ENCODE measurements at places on chromosomes 5 and 9.
A peak's percentile ranks its signal among the peaks of the same experiment; 100 is the strongest.

DNA sequence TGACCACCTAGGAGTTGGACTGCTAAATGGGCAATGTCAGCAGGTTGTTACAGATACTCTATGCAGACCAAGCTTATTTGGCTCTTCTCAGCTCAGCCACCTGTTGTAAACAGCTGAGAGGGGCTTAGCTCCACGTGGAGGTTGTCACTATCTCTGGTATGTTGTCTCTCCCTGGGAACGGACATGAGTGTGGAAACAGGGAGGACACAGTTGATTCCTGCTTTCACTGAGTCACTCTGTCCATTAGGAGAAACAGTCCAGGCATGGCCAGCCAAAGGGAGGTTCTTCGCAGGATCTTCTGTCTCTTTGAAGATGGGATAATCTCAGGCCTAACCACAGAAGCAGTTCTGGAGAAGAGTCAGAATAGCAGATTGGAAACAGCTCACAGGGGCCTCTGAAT, 121.2 kb downstream of the PALM2AKAP2 start:
- no peak for DNase-seq

- no peak for DNase-seq
Observed at GRCh38 chr5:75617736-75618352, 6.6 kb downstream of the ANKDD1B start.

DNA sequence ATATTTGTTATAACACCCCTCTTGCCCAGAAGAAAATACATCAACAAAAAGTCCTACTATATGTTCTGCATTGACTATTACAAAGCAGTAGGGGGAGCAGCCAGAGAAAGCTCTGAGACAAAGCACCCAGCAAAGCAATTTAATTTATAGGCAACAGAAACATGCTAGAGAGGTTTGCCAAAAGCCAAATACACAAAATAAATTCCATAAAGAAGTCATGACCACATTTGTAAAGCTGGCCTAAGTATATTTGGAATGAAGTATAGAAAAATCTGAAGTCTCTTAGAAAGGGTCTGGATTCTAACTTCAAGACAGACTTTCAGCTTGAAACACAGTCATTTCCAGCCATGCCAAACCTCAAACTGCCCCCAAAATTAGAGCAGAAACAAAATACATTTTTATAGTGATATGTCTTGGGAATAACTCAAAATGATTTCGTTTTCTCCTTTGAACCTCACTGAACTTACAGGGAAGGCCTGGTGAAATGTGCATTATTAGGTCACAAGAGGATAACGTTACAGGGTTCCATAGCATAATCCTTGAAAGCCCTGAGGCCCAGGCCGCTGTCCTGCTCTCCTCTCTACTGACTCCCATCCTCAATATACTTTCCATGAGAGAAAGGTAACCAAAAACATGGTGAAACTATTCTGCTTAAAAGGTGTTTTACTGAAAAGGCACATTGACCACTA, 451.8 kb downstream of the RAB3C start:
- peak; percentile 66 for DNase-seq

GRCh38 chr5:14663734-14664269, 716 bp upstream of the OTULIN start:
- DNase-seq: no peak

GRCh38 chr5:181161534-181162175, 14.3 kb downstream of the OR2V2 start:
- no peak for DNase-seq

GRCh38 chr5:132445930-132446329, 44.6 kb downstream of the IRF1 start:
- no peak for DNase-seq

- DNase-seq: no peak
Observed at GRCh38 chr5:131786036-131786435, 10.8 kb downstream of the FNIP1 start.

DNA sequence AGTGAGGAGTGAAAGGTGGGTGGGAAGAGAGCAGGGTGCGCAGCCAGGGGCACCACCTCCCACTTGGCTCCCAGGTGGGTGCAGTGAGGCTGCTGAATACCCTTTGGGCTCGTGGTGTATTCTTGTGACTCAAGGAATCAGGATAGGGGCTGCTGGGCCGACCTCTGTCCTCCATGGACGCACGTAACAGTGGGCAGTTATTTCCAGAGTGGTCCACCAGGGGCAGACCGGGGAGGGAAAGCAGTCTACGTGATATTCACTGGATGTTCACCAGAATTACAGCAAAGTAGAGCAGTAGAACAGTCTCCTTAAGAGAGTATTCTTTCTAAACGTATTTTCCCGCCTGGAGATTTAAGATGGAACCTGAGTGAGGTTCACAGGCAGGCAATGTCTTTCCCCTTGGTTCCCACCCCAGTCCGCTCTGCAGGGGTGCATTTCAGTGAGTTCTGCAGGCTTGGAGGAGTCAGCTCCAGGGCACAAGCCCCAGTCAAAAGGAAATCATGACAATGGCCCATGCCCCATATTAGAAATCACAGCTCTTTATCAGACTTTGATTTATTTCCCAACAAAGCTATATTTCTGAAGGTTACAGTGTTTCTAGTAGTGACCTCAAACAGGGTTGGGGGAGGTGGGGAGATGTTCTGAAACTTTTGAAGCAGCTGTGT, 88.7 kb downstream of the SYK start:
- no peak for DNase-seq

GRCh38 chr5:94473936-94474335, 144.5 kb downstream of the KIAA0825 start:
- no peak for DNase-seq

DNA sequence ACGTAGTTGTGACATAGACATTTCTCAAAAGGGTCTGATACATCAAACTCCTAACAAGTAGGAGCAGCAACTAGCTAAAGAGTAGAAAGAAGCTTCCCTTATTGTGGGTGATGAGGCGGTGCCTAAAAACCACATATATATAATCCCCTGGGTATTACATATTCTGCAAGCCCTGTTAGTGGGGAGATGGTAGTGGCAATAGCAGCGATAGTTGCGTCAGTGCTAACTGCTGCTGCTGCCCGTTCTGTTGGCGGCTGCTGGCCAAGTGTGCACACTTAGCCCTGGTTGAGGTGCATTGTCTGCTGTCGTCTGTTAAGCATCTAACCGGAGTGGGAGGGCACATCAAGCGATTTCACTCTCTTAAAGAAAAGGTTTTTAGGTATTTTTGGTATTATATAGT, 35.8 kb downstream of the VLDLR start:
- peak; percentile 35 for DNase-seq

DNA sequence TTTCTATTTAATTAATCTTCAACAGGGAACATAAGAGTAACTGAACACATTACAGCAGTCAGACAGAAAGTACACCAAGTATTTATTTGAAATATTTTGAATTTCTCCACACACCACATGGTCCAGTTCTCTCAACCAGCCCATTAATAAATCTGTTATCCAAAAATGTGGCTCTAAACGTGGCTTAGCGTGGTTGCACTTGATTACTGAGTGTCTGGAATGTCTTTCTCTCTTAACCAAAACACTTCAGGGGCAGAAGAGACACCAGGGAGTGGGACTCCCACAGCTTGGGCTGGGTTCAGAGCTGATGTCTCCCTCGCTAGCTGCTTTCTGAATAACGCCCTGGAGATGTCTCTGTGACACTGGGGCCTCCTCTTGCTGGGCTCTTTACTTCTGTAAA, 52.6 kb upstream of the FANCC start:
- DNase-seq: no peak

DNA sequence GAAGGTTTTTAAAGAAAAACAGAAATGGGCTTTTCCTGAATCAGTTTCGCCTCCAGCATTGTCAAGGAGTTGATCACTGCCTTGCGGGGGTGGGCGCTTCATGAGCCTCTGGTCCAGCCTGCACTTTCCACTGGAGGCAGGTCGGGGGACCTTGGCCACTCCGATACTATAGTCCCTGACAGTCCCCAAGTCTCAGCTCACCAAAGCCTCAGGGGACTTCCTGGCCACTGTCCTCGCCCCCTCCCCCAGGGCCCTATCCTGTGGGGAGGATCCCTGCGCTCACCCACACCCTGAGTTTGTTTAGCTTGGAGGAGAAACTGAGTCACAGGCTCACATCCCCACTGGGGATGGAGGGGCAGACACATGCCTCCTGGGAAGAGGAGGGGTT, 1.4 kb downstream of the SLC6A19 start:
- no peak for DNase-seq

DNA sequence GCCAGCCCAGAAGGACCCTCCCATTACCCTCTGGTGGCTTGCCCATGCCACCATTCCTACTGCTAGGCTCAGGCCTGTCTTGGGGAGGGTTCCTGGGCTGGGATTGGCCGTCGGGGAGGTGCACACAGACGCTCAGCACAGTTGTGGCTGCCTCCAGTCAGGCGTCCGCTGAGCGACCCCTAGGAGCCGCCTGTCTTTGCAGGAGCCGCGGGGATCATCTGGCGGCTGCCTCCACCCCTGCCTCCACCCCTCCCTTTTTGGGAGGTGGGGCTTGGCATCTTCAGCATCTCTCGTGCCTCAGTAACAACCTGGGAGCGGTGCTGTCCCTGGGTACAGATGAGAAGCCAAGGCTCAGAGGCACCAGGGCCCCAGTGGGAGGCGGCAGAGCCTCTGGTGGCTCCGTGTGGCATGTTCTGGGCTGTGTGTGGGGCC, 39.6 kb downstream of the RXRA start:
- no peak for DNase-seq

DNA sequence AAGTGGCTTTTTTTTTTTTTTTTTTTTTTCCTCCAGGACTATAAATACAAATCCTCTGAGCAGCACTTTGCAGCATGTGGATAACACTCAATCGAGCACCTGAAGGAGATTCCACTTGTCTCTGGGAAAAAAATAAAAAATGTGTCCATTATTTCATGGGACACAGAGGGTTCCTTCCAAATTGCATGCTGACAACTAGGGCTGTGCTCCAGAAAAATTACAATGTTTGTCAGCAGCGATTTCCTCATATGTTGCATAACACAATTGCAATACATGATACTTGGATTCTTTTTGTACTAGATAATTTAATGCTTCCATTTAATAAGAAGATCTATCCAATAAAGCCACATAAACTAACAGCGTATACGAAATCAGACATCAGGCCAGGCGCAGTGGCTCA, 84.4 kb downstream of the CDH18 start:
- DNase-seq: no peak

DNA sequence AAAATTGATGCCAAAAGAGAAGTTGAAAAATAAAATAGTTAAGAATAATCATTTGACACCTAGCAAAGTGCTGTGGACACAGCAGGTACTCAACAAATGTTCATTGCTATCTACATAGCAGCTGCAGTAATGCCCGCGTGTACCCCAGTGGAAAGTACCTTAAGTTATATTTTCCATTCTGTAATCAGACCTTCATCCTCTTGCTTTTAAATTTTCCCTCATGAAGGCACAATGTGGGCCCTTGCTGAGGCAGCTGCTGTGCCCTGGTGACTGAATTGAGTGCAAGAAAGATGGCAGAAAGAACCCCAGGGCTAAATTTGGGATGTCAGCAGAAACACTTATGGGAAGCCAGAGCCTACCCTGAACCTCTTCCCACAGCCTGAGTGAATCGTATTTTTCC, 65.9 kb downstream of the CYFIP2 start:
- DNase-seq: no peak

GRCh38 chr5:123875561-123876275, 363.7 kb downstream of the CSNK1G3 start:
- no peak for DNase-seq

DNA sequence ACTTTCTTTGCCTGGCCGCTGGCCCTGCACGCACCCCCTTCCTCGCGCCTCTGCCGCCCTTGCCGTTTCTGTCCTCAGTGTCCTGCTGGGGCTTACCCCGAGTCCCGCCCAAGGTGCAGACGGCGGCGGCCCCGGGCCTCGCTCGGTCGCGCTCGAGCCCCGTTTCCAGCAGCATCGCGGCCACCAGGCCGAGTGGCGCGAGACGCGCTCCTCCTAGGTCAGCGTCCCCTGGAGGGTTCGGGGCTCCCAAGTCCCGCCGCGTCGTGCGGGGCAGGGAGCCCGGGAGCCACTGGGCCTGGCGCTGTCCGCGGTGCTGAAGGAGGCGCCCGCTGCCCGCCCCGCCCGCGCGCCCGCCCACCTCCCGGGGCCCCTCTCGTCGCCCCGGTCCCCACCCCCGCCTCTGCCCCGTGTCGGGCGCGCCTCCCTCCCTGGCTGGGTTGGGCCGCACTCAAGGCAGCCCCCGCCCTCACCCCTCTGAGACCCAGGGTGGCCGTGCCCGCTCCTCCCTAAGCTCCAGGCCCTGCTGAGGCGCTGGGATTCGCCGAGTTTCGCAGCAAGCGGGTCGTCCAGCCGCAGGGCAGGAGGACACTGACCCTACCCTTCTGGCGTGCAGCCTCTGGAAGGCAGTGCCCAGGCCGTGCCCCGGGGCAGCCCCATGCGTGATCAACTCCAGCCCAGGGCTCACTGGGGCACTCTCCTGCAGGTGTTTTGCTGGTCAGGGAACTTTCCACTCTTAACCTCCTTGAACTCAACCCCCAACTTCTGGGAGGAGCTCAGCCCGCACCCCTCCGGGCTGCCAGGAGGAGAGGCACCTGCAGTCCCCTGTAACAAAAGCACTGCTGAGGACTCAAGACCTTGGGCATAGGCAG, at the start of gene LHX3:
Gene LHX3 (minus strand): TSS at position 291 of the 869 bp plus-strand sequence. CDS start 116 bp downstream, at position 175.
- DNase-seq: no peak

DNA sequence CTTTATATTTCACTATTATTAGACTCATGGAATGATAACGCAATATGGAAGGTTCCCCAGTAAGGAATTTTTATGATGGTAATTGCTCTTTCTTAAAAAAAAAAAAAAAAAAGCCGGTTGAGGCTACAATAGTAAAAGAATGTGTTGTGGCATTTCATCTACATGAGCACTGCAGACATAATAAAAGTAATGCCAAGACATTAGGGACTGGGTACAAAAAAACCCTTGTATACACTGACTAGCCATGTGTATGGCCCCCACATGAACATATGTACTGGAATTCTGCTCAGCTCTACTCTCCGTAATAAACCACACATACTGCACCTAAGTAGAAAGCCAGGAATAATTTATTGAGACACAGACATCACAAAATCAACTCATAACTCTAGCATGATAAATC, 218.4 kb downstream of the ADAMTS6 start:
- DNase-seq: no peak

GRCh38 chr5:55888205-55888604, 37.0 kb downstream of the IL31RA start:
- no peak for DNase-seq

DNA sequence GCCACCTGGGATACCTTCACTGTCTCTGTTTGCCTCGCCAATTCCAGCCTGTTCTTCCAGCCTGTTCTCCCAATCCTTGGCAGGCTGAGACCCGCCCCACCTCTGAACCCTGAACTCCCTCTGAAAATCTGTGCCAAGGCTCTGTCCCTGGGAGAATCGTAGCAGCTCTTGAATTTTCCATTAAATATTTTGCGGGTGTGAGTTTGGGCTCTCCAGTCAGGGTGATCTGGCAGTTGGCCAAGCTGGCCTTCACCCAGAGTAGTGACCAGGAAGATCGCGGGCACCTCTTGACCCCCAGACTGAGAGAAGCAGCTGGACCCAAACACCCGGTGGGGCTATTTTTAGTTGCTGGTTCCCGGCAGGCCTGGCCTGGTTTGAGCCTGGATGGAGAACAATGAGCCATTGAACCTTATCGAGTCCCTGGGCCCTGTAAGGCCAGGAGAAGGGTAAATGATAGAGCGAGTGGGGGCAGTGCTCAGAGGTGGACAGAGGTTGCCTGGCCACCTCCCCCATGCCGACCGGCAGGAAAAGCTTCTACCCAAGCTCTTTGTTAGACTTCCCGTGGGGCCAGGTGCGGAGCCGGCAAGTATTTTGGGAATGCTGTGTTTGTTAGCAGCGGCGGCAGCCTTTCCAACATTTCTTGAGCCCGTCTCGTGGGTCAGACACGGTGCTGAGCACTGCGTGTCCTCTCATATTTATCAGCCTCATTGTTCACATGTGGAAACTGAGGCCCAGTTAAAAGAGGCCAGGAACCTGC, 146.2 kb downstream of the RGS3 start:
- no peak for DNase-seq

Measured in CD4-positive, alpha-beta T cell treated with Interleukin-17A for 1 hour (primary cell).